ENCODE measurements at places on chromosomes 3 and 15.

DNA sequence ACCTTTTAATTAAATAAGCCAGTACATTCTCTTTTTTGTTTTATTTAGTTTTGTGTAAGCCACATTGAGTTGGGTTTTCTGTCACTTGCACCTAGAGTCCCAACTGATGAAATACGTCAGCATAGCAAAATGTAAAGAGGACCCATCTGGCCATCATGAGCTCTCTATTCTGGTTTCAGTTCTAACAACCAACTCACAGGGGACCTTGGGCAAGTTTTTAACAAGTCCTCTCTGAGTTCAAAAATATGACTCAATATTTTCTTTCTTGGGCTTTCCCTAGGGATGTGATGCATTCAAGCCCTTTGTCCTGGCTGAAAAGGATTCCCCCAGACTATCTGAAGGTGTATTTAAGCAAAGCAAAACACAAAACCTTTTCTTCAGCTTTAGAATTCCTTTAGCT is 32.9 kb downstream of the PLCH1 start:
- DNase-seq = no peak

DNA sequence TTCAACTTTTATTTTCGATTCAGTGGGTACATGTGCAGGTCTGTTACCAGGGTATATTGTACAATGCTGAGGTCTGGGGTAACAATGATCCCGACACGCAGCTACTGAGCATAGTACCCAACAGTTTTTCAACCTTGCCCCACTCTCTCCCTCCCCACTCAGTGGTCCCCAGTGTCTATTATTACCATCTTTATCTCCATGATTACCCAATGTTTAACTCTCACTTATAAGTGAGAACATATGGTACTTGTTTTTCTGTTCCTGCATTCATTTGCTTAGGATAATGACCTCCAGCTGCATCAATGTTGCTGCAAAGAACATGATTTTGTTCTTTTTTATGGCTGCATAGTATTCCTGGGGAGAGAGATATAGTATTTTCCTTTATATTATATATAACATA is 75.7 kb upstream of the EPHB3 start:
- DNase-seq = no peak

DNA sequence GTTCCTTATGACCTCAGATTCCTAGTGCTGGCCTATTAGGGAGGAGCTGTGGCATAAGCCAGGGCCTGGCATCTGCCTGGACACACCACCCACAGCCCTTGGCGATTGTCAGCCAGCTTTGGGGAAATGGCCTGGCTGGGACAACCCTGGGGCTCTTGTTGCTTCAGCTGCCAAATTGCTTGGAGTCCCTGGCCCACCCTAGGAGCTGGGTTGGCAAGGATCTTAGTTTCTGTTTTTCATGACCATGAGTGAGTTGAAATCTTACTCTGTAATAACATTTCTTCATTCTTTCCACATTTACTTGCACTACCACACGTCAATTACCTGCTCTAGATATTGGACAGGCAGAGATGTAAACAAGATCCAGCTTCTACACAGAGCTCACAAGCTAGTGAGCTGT is 1.9 kb upstream of the MYZAP start:
- DNase-seq = no peak

GRCh38 chr15:57477736-57478522 is 101.6 kb downstream of the CGNL1 start:
- DNase-seq = no peak

GRCh38 chr15:88987934-88988671 is 74.9 kb upstream of the MFGE8 start:
- DNase-seq = no peak

DNA sequence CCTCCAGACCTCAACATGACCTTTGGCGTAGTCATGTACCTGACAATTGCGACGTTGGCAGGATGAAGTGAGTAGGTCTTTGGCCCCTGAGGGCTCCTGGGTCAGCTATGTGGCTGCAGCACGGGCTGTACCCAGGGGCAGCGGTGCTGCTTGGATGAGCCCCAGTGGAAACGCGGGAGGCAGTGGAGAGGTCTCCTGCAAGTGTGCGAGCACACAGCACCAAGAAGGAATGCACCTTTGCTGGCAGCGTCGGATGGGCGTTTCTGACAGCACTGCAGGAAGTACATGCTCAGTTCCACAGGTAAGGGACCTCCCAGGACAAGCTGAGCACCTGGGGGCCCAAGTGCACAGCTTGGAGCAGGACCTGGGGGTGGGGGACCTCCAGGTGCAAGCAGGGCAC is 67.4 kb upstream of the UNC13C start:
- no peak for DNase-seq

DNA sequence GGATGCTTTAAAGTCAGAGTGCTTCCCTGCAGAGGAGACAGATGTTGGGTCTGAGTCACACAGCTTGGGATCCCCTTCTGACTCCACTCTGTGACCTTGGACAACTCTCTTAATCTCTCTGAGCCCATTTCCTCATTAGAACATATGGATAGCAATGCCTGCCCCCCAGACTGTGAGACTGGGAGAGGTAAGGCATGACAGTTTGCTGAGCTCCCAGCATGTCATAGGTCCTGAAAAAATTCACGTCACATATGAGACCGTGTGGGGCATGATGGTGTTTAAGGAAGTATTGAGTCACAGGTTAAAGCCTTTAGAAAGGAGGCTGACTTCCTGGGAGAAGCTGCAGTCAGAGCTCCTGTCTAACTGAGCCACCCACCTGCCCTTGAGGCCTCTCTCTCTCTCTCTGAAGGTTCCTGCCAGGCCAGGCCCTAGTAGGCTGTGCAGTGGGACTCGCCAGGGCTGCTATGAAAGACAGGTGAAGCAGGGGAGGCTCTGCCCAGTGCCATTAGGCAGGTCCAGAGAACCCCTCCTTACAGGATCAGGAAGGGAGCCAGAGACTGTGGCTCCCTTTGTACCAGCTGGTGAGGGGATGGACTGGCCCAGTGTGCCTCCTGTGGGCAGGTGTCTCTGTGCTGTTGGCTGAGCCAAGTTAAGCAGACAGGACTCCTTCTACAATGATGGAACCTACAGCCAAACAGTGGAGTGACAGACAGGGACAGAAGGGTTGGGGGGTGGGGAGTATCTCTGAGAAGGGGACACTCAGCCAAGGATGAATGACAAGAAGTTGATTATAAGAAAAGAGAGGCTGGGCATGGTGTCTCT is 19.5 kb upstream of the DOCK3 start:
- no peak for DNase-seq

DNA sequence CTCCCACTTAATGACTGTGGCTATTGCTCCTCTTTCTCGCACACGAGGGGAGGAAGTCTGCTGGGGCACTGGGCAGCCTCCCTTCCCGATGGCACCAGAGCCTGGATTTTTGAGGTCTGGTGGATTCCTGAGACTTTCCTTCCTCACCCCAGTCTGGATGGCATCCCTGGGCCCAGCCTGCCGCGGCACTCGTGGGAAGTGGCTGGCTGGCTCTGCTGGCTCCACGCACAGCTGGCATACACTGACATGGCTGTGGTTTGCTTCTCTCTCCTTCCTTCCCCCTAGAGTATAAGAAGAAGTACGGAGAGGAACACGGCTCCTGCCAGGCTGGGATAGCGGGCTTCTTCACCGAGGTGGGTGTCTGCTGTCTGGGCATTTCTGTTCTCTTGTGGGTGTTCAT is 319.8 kb upstream of the LRRFIP2 start:
- DNase-seq = no peak

DNA sequence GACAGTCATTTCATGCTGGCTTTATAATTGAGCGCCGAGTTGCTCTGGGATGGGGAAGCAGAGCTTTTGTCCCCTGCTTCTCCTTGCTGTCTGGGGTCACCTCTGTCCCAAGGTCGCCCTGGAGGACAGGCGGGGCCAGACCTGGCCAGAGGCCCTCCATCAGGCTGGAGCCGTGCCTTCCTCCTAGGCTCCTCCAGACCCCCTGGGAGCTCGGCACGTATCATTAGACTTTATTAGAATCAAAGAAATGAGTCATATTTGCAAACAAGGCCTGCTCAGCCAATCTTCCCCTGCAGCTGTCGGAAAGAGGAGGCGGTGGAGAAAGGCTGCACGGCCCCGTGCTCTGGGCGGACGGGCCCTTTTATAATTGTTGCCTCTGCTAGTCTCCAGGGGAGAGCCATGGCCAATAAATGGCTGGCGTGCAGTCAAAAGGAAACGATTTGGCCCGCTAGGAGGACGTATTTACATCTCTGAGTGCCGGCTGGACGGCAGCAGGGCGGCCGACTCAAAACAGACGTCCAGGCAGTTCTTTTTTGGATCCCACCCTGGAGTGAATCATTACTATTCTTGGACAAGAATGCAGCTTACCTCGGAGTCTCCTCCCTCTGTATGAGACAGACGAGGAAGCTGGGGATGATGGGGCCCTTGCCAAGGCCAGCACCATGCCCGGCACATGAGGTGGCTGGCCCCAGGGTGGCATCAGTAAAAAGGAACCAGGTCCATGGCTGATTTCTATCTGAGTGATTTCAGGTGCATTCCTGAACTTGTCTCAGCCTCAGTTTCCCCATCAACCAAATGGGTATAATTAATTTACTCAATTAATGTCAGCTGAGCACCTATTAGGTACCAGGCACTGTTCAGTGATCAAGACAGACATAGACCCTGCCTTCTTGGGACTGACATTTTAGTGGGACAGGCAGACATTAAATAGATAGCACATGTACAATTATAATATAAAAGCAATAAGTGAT is 50.6 kb downstream of the SLC6A6 start:
- DNase-seq = no peak

- DNase-seq = peak; percentile 95
These were observed 30.0 kb downstream of the NBEAL2 start for GRCh38 chr3:47009225-47010110.

GRCh38 chr3:52516509-52517195 is 17.0 kb downstream of the NT5DC2 start:
- no peak for DNase-seq

GRCh38 chr15:88011533-88011932 is 245.0 kb downstream of the NTRK3 start:
- no peak for DNase-seq

GRCh38 chr3:187798126-187798525 is 52.9 kb upstream of the BCL6 start:
- DNase-seq = no peak

DNA sequence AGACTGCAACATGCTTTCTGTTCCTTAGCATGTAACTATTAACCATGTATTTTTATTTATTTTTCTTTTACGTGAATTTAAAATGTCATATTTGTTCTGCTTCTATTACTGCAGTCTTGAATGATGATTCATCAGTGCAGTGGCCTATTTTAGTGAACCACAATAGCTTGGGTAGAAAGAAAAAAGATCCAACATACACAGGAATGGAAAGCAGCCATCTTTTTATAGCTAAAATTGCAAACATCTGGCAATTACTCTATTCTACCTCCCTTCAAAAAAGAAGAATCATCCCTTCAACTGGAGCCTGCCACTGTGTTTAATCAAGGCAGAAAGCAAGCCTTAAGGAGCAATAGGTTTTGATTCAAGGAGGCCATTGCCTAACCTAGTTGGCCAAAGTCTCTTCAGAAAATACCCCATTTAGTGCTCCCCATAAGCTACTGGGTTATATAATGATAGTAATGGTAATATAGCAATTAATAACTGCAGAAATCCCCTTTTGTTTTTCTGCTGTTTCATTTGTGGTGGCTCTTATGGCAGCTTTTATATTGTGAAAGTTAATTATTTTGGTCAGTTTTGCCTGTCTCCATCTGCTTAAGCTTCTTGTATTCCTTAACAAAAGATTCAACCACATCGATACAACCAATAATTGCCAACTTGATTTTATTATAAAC is 267.3 kb downstream of the LPP start:
- DNase-seq = no peak

GRCh38 chr15:62450061-62450460 is 285.0 kb upstream of the C2CD4B start:
- DNase-seq = no peak

GRCh38 chr3:76107935-76108570 is 322.7 kb upstream of the ZNF717 start:
- no peak for DNase-seq

GRCh38 chr15:30901889-30902288 is 1.8 kb upstream of the FAN1 start:
- DNase-seq = no peak

DNA sequence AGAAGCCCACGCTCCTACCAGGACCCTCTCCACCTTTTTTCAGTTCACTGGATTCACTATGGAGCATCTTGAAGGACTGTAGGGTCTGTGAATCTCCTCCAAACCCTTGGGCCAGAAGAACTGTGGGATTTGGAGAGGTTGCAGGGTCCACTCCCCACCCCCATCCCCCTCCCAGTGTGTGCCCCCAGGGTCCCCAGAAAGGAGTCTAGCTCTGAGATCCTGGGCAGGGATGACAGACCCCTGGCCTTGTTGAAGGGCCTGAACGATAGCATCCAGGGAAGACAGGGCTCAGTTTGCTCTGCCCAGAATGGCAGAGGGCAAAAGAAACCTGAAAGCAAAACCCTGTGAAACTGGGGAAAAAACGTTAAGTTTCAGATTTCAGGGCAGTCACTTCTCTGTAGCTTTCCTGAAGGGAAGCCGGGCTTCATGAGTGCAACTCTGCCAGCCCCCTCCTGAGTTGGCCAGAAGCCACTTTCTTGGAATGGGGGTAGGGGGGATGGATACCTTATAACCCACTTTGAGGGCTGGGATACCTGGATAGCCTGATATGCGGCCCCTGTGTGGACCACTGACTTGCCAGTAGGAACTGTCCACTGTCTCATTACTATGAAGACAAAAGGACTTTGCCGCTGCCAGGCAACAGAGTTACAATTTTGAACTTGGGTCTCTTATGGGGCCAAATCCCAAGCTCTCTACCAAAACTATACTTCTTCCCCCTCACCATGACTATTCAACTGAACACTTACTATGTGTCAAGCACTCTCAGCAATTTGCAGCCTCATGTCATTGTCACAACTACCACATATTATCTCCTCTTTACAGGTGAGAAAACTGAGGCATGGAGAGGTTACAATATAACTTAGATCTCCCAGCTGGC is 1.6 kb upstream of the CISH start:
- no peak for DNase-seq

DNA sequence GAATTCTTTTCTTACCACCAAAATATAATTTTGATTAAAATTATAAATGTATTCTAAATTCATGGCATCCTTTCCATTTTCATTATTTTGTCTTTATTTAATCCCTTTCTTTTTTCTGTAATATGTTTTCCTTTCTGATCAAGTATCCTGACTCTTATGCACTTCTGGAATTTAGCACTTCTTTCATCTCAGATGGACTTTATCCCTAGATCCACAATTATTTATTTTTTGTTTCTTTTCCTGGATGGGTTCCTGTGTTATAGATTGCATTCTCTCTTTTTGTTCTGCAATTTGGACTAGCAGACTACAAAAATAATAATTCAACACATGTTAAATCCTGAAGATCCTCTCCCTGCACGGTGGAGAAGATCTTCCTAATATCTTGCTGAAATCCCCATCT is 76.9 kb upstream of the CDIN1 start:
- DNase-seq = no peak

DNA sequence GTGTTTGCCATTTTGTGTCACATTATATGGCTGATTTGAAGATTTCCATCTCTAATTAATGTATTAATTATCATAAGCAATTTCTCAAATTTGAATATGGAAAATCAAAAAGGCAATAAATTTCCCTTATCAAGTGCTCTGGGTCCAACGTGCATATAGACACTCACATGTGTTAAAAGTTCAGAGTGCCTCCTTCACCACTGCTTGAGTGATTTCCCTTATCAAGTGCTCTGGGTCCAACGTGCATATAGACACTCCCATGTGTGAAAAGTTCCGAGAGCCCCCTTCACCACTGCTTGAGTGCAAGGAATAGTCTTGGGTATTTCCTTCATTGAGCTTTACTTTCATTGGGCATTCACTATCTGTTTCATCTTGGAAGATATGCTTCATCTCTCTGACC is 421.0 kb upstream of the ZNF717 start:
- no peak for DNase-seq

GRCh38 chr3:184380185-184380626 is 352 bp downstream of the CHRD start:
- DNase-seq = no peak

GRCh38 chr3:13491206-13491974 is 11.3 kb downstream of the HDAC11 start:
- DNase-seq = no peak
